ENCODE measurements at places on chromosomes 4 and X. TPM values are rescaled to one million over a fixed set of nuclear protein-coding genes. Genes with fewer than 3 reads are reported as not detected.
A peak's percentile ranks its signal among the peaks of the same experiment; 100 is the strongest.

RENBP gene
- total RNA-seq: 6.5 TPM

ARHGAP36 gene
- not detected for total RNA-seq

ABHD18 gene
- 10.1 TPM for total RNA-seq

CYBB gene
- total RNA-seq: 1.4 TPM

CORIN gene
- total RNA-seq: 0.88 TPM

CYTL1 gene
- 0.36 TPM for total RNA-seq

RBM47 gene
- total RNA-seq: 1.8 TPM

SLC26A1 gene
- total RNA-seq: 0.36 TPM

GALNT7 gene
- total RNA-seq: 22.7 TPM

- H3K27me3 ChIP-seq: no peaks in the 10 kb centered on the region
- H3K36me3 ChIP-seq: no peaks in the 10 kb centered on the region
- DNase-seq: peak; percentile 73
- H3K4me3 ChIP-seq: no peak overlapping the region
- H3K4me1 ChIP-seq: peaks cover 14% of the 10 kb centered on the region
- no peak overlapping the region for H3K27ac ChIP-seq
These were observed 3.1 kb upstream of the FGF16 start for GRCh38 chrX:77444075-77444474.

DNA sequence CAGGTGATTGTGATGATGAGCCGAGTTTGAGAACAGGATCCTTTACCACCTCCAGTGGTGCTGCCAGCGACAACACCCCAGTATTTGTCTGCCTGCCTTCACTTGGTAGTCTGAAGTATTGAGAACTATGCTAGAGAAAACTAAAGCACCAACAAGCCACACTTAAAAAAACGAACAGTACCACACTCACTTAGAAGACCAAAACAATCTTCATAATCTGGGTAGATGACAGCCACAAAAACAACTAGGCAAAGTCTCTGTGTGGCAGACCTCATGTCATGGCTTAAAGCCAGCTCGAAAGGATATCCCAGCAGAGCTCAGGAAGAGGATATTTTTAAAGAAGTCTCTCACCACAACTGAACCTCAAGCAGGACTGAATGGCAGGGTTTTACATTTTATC lies 236.0 kb downstream of the GPC3 start:
- no peak for DNase-seq
- H3K36me3 ChIP-seq: no peaks in the 10 kb centered on the region
- no peak overlapping the region for H3K27ac ChIP-seq
- H3K27me3 ChIP-seq: peaks cover 9% of the 10 kb centered on the region

DNA sequence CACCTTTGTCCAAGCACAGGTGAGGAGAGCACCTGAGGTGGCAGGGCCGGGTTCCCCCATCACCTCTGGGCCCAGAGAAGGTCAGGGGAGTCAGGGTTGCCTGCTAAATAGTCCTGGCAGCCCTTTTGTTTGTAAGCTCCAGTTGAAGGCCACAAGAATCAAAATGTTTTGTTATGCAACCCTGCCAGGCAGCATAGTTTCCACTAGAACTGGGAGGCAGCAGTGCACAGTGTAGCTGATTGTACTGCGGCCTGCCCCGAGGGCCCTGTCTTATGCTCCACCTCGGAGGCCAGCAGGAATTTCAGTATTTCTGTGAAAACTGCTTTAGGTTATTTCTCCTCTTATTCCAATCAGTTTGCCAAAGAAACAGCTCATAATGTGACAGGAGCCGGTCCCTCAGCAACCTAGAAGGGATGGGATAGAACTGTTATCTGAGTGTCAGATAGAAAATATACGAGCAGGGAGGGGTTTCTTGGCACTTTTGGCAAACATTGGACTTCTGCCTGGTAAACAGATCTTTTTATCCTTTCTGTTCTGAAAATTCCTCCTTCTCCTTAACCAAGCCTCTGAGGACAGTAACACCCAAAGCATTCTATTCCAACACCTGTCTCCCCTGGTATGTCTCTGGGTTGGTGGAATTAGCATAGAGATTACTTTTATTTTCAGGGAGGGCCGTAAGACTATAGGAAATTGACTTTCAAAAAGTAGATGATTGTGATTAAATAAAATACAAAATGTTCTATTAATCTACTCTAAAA lies 93.6 kb downstream of the LNX1 start:
- no peak overlapping the region for H3K27ac ChIP-seq
- H3K36me3 ChIP-seq: no peaks in the 10 kb centered on the region
- no peak for DNase-seq

DNA sequence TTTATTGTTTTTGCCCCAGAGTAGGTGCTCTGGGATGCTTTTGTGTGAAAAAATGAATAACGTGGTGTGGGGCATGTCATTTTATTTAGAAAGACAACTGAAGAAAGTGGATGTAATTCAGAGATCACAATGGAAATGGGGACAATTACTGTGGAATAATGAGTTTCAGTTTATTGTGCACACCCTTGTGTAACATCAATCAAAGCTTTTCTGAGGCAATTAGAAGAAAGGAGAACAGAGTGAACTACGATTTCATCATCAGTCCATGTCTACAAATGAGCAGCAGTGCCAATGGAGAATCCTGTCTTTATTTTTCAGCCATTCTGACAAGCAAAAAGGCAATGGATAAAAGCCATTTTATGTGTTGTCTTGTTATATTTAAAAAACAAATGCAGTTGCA lies 339.2 kb downstream of the TMA16 start:
- no peak overlapping the region for H3K27ac ChIP-seq
- no peak for DNase-seq
- no peak overlapping the region for H3K4me3 ChIP-seq
- H3K36me3 ChIP-seq: no peaks in the 10 kb centered on the region
- no peaks in the 10 kb centered on the region for H3K4me1 ChIP-seq
- H3K27me3 ChIP-seq: no peaks in the 10 kb centered on the region

DNA sequence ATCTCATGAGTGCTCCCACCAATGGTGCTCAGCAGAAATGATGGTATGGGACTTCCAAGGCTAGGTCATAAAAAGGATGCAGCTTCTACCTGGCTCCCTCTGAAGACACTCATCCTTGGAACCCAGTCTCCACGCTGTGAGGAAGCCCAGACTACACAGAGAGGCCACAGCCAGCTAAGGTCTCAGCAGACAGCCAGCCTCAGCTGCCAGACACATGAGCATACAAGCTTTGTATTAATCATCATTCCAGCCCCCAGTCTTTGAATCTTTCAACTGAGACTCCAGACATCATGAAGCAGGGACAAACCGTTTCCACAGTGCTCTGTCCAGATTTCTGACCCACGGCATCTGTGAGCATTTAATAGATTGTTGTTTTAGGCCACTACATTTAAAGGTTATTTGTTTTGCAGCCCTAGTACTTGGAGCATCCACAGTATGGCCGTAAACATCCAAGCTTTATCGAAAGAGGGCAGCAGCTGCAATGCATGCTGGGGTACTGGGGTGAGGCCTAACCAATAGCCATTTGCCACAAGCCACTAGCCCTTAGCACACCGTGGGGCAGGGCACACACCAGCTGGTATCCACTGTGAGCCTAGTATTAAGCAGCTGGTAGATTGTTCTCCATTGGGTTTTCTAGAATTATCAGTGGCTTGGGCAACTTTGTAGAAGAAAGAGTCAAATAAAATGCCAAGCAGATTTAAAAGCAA lies 449.1 kb downstream of the BCOR start:
- peaks cover 9% of the 10 kb centered on the region for H3K4me1 ChIP-seq
- no peak overlapping the region for H3K4me3 ChIP-seq
- H3K36me3 ChIP-seq: no peaks in the 10 kb centered on the region
- no peak overlapping the region for H3K27ac ChIP-seq
- peaks cover 24% of the 10 kb centered on the region for H3K27me3 ChIP-seq

GRCh38 chr4:22997358-22998224 lies 304.9 kb downstream of the GBA3 start:
- no peak overlapping the region for H3K27ac ChIP-seq
- no peak for DNase-seq

GRCh38 chr4:73662709-73663546 lies 42.7 kb upstream of the RASSF6 start:
- H3K27me3 ChIP-seq: no peaks in the 10 kb centered on the region
- H3K4me3 ChIP-seq: no peak overlapping the region
- no peak for DNase-seq
- no peaks in the 10 kb centered on the region for H3K36me3 ChIP-seq
- H3K27ac ChIP-seq: peak overlapping the region; percentile 81

DNA sequence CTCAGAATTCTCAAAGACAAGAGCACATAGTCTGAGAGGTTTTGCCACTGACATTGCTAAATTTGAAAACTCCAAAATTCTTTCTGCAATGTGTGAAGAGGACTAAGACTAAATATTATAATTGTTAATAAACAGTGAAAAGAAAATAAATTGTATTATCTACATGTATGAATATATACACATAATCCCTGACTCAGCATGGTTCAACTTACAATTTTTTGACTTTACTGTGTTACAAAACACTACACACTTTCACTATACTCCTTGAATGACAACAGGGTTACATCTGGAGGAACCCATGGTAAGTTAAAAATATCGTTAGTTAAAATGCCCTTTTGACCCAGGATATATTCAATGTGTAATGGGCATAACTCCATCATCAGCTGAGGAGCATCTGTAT lies 2017.2 kb upstream of the TENM3 start:
- no peak overlapping the region for H3K4me3 ChIP-seq
- H3K36me3 ChIP-seq: no peaks in the 10 kb centered on the region
- H3K27me3 ChIP-seq: no peaks in the 10 kb centered on the region
- H3K4me1 ChIP-seq: no peaks in the 10 kb centered on the region

- DNase-seq: no peak
- no peak overlapping the region for H3K4me3 ChIP-seq
- no peak overlapping the region for H3K27ac ChIP-seq
These were observed 434.7 kb downstream of the PACRGL start for GRCh38 chr4:21134994-21135393.

- no peaks in the 10 kb centered on the region for H3K27me3 ChIP-seq
- H3K36me3 ChIP-seq: peaks cover 82% of the 10 kb centered on the region
- no peak overlapping the region for H3K4me3 ChIP-seq
- no peak for DNase-seq
These were observed 13.3 kb downstream of the SRP72 start for GRCh38 chr4:56480691-56481090.

GRCh38 chrX:23898412-23898959 lies 9.3 kb downstream of the APOO start:
- H3K4me1 ChIP-seq: peaks cover 40% of the 10 kb centered on the region
- H3K27ac ChIP-seq: peak overlapping the region; percentile 60

DNA sequence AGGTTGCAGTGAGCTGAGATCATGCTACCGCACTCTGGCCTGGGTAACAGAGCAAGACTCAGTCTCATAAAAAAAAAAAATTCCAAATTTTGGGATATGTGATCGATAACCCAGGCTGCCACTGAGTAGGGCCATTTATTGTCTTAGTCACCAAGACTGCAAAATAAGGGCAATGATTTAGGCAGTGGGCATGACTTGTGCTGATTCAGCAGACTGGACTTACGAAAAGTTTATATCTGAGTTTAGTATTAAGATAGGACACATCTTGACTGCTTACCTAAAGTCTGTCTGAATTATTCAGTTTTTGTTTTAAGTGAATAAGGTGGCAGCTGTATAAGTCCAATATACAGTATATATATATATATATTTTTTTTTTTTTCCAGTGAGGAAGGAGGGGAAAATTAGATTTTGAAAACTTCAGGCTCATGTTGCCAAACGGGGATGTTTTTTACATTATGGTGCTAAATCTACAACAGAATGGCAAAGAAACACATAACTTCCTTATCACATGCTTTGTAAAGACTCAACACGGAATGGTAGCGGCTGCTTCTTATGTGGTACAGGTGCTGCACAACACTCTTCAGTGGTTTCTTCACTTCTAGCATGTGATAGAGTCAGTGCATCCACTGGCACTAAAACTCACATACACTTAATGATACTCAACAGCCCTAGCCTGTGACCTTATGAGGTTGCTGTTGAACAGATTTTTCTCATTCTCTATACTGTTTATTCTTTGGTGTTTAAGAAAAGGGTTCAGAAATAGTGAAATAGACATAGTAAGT lies 6.5 kb downstream of the TEX13D start:
- no peaks in the 10 kb centered on the region for H3K27me3 ChIP-seq
- no peaks in the 10 kb centered on the region for H3K4me1 ChIP-seq
- no peak overlapping the region for H3K4me3 ChIP-seq
- DNase-seq: no peak
- no peak overlapping the region for H3K27ac ChIP-seq
- H3K36me3 ChIP-seq: no peaks in the 10 kb centered on the region

- no peaks in the 10 kb centered on the region for H3K36me3 ChIP-seq
- DNase-seq: no peak
- no peaks in the 10 kb centered on the region for H3K27me3 ChIP-seq
- no peak overlapping the region for H3K4me3 ChIP-seq
- H3K4me1 ChIP-seq: peaks cover 7% of the 10 kb centered on the region
- no peak overlapping the region for H3K27ac ChIP-seq
These were observed 5.3 kb upstream of the ADRA2C start for GRCh38 chr4:3760841-3761240.

Data from osteoblast (primary cell).